LoVo (cell line): ENCODE measurements at places on chromosomes 6 and 20.

GRCh38 chr6:40131675-40132074, 197.4 kb upstream of the MOCS1 start:
- no peak for DNase-seq

GRCh38 chr6:83884523-83884922, 25.0 kb downstream of the CYB5R4 start:
- peak; percentile 61 for DNase-seq

GRCh38 chr20:3123542-3123941, 36.1 kb downstream of the FASTKD5 start:
- DNase-seq, result no peak

DNA sequence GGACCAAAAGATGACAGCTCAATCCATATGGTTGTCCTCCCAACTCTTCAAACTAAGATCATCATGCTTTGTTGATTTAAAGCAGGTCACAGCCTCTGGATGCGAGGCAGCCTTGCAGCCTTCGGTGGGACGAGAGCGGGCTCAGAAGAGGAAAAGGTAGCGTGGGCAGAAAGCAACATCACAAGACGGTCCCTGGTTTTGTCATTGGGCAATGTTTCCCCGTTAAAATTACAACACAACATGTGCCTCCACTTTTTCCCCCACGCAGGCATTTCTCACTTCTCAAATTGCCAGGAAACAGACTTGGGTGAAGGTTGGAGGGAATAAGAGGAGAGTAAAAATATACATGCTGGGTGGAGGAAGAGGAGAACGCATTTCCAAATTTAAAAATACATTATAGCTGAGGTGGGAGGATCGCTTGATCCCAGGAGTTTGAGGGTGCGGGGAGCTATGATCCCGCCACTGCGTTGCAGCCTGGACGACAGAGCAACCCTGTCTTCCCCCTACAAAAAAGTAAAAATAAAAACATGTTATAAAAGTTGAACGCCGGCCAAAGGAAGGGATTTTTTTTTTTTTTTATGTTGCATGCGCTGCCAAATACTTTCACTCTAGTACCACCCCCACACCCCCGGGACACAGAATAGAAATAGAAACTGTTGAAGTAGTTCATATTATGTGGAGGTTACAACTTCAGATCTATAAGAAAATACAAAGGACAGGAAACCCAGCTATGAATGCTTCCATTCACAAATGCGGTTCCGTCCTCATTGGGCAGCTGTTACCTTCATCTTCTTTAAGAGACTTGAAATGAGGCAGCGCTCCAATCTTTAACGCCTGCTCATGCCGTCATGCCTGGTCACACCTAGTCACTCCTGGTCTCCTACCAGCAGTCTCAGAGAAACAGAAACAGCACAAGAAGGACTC, 13.9 kb upstream of the NAA20 start:
- no peak for DNase-seq

DNA sequence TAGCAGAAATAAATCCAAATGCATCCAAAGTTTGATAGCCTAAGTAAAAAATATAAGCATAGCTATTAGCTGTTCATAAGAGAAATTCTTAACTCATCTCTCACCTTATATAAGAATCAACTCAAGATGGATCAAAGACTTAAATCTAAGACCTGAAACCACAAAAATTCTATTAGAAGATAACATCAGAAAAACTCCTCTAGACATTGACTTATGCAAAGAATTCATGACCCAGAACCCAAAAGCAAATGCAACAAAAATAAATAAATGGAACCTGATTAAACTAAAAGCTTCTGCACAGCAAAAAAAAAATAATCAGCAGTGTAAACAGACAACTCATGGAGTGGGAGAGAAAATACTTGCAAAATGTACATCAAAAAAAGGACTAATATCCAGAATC, 184.3 kb downstream of the TFAP2A start:
- DNase-seq, result peak; percentile 6

DNA sequence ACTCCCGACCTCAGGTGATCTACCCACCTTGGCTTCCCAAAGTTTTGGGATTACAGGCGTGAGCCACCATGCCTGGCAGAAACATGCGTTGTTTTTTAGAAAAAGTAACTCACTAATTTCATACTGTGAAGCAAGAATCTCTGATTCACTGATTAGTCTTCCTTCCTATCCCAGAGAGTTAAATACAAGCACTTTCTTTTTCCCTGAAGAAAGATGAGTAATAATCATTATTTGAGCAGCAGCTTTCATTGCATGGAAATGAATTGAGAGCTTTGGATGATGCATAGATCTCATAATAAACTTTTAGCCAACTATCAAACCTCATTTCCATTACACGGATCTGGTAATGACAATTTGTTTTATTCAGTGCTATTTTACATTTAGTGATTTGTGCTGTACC, 892.5 kb upstream of the EYS start:
- DNase-seq, result no peak

DNA sequence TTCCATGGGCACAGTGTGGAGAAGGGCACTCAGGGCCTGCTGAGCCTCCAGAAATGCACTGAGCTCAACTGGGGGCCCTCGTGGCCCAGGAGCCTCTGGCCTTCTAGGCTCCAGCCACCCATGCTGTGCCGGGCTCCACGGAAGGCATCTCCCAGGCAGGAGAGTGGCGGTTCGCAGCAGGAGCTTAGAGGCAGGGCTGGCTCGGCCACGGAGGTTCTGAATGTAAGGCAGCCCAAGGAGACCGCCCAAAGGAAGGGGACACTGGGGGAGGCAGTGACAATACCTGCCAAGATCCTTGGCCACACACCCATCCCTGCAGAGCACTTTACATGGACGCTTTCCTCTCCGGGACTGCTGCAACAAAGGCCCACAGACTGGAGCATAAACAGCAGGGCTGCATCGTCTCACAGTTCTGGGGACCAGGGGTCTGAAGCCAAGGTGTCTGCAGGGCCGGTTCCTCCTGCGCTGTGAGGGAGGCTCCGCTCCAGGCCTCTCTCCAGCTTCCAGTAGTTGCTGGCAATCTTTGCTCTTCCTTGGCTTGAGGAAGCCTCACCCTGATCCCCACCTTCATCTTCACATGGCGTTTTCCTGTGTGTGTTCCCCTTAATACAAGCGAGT, 128.2 kb upstream of the CDH4 start:
- no peak for DNase-seq

- DNase-seq, result no peak
Observed at GRCh38 chr6:32932132-32932868, 8.5 kb downstream of the HLA-DMB start.

- no peak for DNase-seq
Observed at GRCh38 chr20:13342469-13343242, 121.6 kb downstream of the ISM1 start.

- DNase-seq, result peak; percentile 12
Observed at GRCh38 chr6:12137480-12137879, 125.4 kb downstream of the HIVEP1 start.

DNA sequence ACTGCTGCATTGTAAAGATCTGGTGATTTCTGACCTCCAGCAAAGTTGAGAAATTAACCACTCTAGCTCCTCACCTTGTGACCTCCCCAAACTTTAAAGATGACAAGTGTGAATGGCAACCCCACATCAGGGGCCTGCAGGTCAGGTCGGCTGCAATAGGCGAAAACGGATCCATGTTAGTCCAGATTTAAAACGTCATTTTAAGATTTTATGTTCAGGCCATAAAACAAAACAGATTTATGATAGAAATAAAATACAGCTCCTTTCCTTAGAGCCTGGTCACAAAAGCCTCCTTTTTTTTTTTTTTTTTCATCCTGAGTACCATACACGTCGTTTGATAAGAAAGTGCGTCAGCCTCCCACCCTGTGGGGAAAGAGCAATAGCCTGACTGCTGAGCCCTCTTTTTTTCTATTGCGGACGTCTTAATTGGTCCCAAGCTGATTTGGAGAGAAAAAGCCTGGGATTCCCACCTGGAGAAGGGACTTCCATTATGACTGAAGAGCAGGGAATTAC, 519.2 kb upstream of the NOX3 start:
- DNase-seq, result no peak

DNA sequence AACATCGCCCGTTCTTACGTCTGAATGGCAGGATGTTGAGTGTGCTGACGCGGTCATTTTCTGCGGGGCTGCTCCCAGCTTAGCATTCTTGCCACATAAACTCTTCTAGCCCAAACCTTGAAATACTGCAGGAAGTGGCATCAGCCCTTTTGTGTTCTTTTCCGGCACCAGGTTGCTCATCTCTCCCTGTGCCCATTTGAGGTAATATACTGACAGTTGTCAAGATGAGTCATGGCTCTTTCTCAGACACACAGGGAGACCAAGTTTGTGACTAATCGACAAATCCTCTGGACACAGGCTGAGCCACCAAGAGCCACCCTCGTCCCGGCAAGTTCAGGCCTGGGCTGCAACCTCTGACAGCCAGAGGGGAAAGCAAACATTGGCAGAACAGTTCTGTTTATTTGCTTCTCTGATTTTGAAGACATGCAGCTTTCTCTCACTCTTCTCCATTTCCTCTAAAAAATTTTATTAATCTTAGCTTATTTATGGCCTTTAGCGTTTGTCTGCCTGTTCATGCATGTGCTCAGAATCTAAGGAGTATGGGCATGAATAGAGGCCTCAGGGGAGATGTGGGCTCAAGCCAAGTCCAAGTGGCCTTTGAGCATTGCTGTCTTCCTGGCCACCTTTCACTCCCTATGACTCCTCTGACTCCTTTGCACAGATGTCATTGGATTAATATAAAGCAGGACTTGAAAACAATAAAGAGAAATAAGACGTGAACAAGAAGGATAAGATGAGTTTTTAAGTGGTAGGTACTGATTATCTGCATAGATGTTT, 328.2 kb upstream of the JAG1 start:
- DNase-seq, result peak; percentile 79

- peak; percentile 39 for DNase-seq
Observed at GRCh38 chr6:85641897-85642773, 551 bp downstream of the SYNCRIP start.

DNA sequence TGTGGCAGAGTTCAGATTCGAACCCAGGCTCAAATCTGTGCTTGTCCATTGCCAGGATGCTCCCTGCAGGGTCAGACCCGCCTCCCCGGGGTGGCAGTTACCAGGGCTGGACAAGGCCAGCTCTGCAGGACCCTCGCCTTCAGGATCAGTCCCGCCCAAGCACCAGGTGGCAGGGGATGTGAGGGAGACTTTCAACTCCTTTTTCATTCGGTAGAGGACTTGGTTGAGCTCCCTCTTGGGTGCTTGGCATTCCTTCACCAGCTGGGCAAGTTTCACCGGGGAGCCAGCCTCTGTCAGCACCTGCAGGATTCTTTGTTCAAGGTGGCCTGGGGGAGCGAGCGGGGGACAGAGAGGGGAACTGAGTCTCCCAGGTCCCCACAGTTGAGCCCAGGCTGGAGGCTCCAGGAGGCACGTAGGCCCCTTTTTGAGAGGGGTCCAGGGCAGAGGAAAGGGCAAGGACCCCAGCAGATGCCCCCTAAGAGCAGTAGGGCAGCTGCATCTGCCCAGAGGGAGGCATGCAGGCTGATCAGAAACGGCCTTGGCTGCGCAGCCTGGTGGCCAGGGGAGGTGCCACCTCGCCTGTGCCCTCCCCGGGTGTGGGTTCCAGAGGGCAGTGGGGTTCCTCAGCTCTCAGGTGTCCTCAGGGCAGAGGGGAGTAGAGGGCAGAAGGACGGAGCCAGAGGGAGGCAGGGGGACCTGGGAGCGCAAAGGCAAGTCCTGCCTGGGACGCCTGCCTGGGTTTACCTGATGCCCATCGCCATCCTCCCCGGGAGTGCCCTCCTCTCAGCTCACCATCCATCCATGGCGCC, 3.9 kb downstream of the ZBP1 start:
- no peak for DNase-seq
